ENCODE measurements at places on chromosomes 1 and 21. TPM values are rescaled to one million over a fixed set of nuclear protein-coding genes. Genes with fewer than 3 reads are reported as not detected.

DNA sequence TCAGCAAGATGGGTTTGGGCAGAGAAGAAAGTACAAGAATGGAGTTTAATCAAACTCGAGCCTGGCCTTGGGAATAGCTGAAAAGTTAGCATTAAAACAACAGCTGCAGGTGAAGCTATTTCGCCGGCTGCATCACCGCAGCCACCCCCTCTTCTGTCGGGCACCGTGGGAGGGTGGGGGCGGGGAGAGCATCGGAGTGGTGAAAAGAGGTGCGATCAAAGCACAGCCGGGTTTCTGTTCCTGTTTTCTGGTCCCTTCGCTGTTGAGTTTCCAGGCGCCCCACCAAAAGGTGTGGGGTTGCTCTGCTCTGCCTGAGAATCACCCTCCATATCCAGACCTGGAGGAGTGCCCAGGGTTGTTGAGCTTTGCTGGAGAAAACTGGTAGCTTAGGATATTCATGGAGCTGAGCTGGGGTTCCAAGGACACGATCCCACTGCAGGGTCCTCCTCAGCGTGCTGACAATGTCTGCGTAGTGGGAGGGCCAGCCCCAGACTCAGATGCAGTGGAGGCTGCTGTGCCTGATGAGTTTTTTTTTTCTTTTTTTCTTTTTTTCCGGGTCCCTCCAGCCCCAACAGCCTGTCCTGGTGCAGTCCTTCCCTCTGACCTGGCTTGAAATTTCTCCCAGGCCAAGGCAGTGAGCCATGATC, 127.5 kb upstream of the C1orf174 start:
- no peak for DNase-seq

DNA sequence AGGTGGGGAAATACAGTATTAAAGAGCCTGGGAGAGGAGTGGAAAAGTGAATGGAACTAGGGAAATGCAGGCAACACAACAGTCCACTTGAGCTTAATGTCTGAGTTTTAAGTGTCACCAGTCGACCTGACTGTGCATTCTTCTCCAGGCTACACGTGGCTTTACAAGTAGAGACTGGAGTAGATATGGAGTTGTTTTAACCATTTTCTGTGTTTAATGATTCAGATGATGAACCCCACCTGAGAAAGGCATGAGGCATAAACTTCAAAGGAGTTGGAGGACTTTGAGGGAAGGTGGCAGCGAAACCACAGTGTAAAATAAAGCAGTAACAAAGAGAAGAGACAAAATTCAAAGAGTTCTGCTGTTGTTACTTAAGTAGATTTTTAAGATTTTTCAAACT, 12.6 kb downstream of the FUBP1 start:
- DNase-seq, result no peak

- DNase-seq, result no peak
These were observed 19.3 kb downstream of the KRTAP8-1 start for GRCh38 chr21:30793581-30794314.

GRCh38 chr1:110407260-110408210, at the start of gene LAMTOR5:
Gene LAMTOR5 (minus strand): TSS chr1:110407694. CDS start chr1:110407620, 74 bp downstream.
- peak; percentile 96 for DNase-seq

GRCh38 chr1:4571263-4571662, 83.1 kb upstream of the AJAP1 start:
- no peak for DNase-seq

The ECM1 gene
- total RNA-seq, result 1.5 TPM

The FCGR3A gene
- not detected for total RNA-seq

The OR10J1 gene
- total RNA-seq, result not detected

The RGS16 gene
- 49.8 TPM for total RNA-seq
